ENCODE measurements at places on chromosomes 11 and 22.
A peak's percentile ranks its signal among the peaks of the same experiment; 100 is the strongest.

DNA sequence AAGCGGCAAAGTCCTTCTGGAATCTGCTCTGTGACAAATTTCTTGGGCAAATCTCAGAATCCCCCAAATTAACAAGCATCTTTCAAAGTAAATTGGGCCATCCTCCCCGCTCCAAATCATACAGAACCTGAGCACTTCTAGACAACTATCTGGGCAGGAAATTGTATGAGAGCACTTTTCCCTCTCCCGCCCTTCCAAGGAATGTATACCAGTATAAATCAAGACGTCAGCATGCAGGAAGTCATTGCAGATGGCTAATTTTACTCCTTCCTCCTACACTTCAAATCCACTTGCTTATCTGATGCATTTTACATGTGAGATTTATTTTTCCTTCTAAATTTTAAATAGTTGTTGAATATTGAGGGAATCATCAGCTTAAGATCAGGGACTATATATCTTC is 52.1 kb downstream of the NTM start:
- DNase-seq, result no peak

DNA sequence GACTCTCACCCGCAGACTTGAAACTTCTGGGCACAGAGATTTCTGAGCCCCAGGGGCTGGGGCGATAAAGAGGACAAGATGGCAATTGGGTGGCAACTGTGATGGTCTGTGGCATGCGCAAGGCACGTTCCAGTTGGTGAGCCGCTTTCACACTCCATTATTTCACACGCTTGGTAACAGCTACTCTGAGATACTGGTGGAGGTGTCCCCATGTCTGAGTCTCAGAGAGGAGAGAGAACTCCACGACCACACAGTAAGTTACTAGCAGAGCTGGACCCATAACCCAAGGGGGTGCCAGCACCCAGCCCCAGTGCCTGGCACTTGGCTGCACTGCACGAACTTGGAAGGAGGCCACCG is 6.0 kb upstream of the KCNJ4 start:
- no peak for DNase-seq

DNA sequence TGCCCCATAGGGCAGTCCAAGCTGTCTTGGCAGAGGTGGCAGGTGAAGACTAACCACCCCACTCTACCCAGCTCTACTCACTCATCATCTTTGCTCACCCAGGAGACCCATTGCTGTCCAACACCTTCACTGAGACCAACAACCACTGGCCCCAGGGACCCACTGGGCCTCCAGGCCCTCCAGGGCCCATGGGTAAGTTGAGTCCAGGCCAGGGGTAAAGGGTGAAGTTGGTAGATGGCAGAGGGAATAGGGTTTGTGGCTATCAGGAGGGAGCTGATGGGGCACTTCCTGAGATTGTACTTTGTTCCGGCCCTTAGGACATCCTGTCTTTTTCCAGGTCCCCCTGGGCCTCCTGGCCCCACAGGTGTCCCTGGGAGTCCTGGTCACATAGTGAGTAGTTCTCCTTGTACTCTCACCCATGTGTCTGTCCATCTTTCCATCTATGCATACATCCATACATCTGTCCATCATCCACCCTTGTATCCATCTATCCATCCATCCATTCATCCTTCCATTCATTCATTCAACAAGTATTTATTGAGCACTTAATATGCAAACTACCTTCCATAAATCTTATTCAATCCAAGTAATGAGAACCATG is 27.7 kb downstream of the EMID1 start:
- DNase-seq, result no peak

DNA sequence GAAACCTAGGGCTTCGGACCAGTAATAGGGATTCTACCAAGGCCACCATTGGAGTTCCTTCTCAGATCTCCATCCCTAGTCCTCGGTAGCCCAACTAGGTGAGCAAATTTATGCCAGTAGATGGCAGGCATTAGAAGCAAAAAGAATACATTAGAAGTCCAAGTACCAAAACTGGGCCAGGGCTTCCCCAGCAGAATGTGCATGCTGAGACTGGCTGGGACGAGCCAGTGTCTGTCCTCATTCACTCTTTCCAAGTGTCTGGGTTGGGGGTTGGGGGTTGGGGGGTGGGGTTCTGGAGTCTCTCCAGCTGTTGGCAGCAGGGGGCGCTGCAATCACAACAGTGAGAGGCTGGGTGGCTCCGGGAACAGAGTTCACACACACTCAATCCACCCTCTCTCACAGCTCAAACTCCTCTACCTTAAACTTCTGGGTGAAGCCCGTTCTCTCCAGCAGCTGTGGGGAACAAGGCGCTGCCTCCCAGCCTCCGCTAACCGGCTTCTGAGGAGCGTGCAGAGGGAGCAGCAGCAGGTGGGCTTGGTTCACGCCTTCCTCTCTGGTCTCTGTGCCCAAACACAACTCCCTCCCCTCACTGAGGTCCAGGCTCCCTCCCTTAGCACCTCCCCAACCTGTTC is 57.5 kb downstream of the BTG4 start:
- DNase-seq, result peak; percentile 60
